NCI-H2171 (cell line): ENCODE measurements at places on chromosomes 2 and 18.

DNA sequence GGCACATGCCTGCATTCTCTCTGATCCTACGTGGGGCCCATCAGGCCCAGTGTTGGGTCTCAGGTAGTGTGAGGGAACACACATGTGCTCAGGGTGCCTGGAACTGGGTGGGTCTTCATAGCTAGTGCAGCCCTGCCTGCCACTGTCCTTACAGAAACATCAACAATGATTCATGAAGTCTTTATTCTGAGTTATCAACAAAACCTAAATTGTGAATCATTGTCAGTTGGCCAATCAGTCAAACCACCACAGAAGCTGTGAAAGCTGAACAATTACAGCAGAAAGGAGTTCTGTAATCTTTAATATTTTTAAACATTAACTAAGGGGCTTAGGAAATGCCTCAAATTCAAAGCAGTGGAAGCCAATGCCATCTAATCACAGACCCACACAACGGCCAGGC is 82.8 kb upstream of the ZNF521 start:
- DNase-seq: no peak

- no peak for DNase-seq
Observed at GRCh38 chr2:162012565-162013058, 61.4 kb downstream of the DPP4 start.

- DNase-seq: peak; percentile 16
Observed at GRCh38 chr18:2997846-2998564, 14.9 kb downstream of the LPIN2 start.

GRCh38 chr2:143582046-143582747 is 453.0 kb downstream of the ARHGAP15 start:
- DNase-seq: no peak

DNA sequence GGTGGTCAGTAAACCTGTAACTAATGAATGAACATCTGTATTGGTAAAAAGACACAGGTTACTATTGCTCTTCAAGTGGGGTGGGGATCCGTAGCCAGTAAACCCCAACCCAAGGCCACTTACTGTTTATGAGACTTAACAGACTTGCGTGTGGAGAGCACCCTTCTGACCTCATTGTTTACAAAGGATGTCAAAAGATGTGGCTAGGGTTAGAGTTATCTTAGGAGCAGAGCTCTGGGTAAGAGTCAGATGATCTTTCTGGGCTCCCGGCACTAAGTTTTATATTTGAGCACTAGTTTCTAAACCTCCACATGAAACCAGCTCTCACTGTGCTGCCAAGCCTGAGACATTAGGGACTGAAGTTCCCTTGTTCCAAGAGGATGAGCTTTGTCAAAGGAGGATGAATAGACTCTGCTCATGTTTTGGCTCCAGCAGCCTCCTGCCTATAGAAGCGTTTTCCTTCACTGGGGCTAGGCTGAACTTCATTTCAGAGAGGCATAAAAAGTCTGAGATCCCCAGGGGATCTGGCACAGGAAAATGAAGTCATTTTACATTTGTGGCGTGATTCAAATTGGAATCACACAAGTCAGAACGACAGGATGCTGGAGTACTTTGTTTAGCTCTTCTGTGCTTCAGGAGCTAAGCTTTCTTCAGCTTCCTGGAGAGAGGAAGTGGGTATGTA is 403.1 kb upstream of the TRIB2 start:
- DNase-seq: no peak

DNA sequence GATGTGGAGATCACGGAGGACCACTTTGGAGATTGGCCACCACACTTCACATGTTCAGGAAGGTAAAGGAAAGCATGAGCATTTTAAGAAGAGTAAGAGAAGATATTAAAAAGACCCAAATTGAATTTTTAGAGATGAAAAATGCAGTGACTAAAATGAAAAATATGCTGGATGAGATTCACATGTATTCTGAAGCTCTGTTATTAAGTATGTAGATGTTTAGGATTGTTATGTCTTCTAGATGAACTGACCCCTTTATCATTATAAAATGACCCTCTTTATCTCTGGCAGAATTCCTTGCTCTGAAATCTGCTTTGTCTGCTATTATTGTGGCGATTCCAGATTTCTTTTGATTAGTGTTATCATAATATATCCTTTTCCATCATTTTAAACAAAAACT is 36.0 kb upstream of the DYNC2LI1 start:
- no peak for DNase-seq

- no peak for DNase-seq
Observed at GRCh38 chr2:115194623-115195022, 752.2 kb downstream of the DPP10 start.

DNA sequence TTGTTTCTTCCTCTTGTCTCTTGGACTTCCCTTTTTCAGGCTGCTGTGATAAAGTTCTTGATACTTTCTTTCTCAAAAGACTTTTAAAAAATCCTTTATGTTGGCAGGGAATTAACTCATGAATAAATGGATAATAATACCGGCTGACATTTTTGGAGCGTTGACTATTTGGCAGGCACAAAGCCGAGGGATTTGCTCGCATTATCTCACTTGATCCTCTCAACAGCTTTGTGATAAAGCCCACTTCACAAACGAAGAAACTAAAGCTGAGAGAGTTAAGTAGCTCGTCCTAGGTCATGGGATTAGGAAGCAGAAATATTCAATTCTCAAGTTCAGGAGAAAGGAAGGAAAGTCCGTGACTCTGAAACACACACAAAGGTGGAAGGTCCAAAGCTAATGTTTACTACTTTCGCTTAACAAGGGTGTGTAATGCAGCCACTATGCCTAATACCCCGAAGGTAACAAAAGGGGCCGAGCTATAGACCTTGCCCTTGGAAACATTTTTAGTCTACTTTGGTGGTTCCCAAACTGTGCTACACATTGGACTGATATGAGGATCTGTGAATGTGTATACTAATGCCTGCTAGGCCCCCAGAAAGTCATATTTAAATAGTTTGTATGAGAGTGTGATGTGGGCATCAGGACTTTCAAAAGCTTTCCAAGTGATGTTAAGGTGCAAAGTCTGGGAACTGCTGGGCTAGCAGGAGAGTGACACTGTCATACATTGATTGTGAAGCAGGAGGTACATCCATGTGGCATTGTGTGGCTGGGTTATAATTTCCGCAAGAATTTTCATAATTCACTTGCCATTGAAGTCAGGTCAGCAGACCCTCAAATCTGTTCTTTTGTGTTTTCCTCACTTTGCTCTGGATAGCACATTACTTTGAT is 508.4 kb downstream of the PLCL1 start:
- DNase-seq: no peak

DNA sequence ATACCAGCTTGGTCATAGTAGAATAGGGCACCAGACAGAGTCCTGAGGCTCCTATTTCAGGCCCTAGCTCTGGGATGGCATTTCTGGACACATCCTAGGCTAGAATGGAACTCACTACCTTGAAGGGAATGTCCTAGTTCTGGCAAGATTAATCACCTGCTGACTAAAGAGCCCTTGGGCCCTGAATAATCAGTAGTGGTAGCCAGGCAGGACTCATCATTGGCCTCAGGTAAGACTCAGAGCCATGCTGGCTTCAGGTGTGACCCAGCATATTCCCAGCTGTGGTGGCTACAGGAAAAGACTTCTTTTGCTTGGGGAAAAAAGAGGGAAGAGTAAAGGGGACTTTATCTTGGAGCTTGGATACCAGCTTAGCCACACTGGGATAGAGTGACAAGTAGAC is 131.0 kb upstream of the SRD5A2 start:
- no peak for DNase-seq

DNA sequence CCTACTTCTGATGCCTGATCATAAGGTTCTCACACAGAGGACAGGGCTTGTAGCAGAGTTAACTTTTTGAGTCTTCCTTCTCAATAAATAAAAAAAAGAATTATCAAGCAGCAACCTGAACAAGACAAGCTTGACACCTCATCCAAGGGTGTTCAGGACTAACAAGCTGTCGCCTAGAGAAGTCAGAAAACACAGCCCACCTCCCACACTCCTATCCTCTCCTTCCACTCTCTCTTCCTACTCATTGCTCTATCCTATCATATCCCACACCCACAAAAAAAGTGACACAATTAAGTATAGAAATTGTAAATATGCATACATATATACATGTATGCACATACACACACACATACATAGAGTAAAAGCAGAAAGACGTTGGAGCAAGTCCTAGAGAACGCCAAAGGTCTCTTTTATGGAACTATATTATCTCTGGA is 5.4 kb downstream of the NBAS start:
- no peak for DNase-seq

- no peak for DNase-seq
Observed at GRCh38 chr2:168530982-168531622, 75.0 kb downstream of the CERS6 start.
